ENCODE measurements at places on chromosomes 7 and 10. TPM values are rescaled to one million over a fixed set of nuclear protein-coding genes. Genes with fewer than 3 reads are reported as not detected.

GRCh38 chr10:103699611-103700435 lies 155.6 kb downstream of the SH3PXD2A start:
- no peak for DNase-seq
- peaks cover 30% of the 10 kb centered on the region for H3K4me1 ChIP-seq
- no peak overlapping the region for H3K4me3 ChIP-seq
- H3K27me3 ChIP-seq: no peaks in the 10 kb centered on the region
- H3K36me3 ChIP-seq: no peaks in the 10 kb centered on the region
- H3K27ac ChIP-seq: no peak overlapping the region

The CCZ1B gene
- 20.1 TPM for total RNA-seq

- no peaks in the 10 kb centered on the region for H3K36me3 ChIP-seq
- no peak for DNase-seq
- no peaks in the 10 kb centered on the region for H3K27me3 ChIP-seq
- H3K4me1 ChIP-seq: no peaks in the 10 kb centered on the region
Observed at GRCh38 chr7:108073305-108074070, 56.7 kb downstream of the LAMB4 start.

The SPDYE11 gene
- total RNA-seq: not detected

- no peaks in the 10 kb centered on the region for H3K36me3 ChIP-seq
- peak overlapping the region; percentile 91 for H3K27ac ChIP-seq
- peak overlapping the region; percentile 57 for H3K4me3 ChIP-seq
- no peaks in the 10 kb centered on the region for H3K27me3 ChIP-seq
- H3K4me1 ChIP-seq: peaks cover 26% of the 10 kb centered on the region
- no peak for DNase-seq
Observed at GRCh38 chr10:21514818-21515351, 10.6 kb downstream of the SKIDA1 start.

- no peaks in the 10 kb centered on the region for H3K27me3 ChIP-seq
- H3K27ac ChIP-seq: no peak overlapping the region
- H3K36me3 ChIP-seq: no peaks in the 10 kb centered on the region
Observed at GRCh38 chr10:110979611-110980010, 60.2 kb downstream of the SHOC2 start.

The IQUB gene
- 0.98 TPM for total RNA-seq

The NPC1L1 gene
- 0.49 TPM for total RNA-seq

DNA sequence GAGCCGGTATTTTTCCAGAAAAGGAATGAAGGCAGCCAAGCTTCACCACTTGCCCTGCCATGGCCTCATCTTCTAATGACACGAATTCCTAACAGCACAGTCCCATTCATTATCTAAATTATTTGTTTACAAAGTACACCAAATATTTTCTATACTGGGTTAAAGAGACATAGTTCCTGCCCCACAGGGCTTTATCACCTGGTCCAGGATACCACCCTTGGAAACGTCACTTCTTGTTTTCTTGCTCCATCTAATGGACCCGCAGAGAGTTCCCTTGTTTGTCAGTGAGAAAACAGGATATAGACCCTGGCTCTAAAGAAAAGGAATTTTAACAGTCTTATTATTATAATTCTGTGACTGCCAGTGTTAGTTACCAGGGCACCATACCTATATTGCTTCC lies 1165.4 kb downstream of the GATA3 start:
- H3K27me3 ChIP-seq: no peaks in the 10 kb centered on the region
- H3K4me3 ChIP-seq: no peak overlapping the region
- H3K36me3 ChIP-seq: no peaks in the 10 kb centered on the region
- no peaks in the 10 kb centered on the region for H3K4me1 ChIP-seq
- DNase-seq: no peak

DNA sequence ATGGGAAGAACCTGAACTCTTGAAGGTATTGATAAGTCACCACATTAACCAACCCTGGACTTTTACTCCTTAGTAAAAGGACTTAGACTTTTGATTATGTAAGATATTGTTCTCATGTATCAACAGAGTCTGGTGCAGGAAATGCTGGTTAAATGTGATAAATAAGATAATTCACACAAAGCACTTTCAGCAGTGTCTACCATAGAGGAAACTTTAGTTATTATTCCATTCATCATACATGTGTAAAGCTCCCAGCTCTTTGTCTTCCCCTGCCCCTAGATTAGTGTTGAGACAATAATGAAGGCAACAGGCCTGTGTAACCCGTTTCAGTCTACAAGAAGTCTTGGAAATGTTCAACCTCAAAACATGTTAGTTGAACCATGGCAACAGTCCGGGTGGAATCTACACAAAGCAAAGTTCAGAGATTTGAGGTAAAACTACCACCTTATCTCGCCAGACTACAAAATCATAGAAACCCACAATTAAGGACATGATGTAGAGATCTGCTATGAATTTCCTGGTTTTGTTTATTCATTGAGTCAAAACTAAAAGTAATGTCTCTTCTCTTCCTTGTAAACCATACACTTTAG lies 109.9 kb upstream of the ADO start:
- no peaks in the 10 kb centered on the region for H3K4me1 ChIP-seq
- H3K36me3 ChIP-seq: no peaks in the 10 kb centered on the region
- H3K27me3 ChIP-seq: no peaks in the 10 kb centered on the region
- no peak overlapping the region for H3K27ac ChIP-seq
- no peak for DNase-seq

GRCh38 chr10:17783751-17784150 lies 25.4 kb upstream of the MRC1 start:
- DNase-seq: no peak
- no peaks in the 10 kb centered on the region for H3K36me3 ChIP-seq
- no peak overlapping the region for H3K27ac ChIP-seq
- H3K4me3 ChIP-seq: no peak overlapping the region

- H3K27me3 ChIP-seq: no peaks in the 10 kb centered on the region
- H3K4me3 ChIP-seq: no peak overlapping the region
- no peaks in the 10 kb centered on the region for H3K36me3 ChIP-seq
Observed at GRCh38 chr7:155224116-155224811, 73.4 kb upstream of the INSIG1 start.

DNA sequence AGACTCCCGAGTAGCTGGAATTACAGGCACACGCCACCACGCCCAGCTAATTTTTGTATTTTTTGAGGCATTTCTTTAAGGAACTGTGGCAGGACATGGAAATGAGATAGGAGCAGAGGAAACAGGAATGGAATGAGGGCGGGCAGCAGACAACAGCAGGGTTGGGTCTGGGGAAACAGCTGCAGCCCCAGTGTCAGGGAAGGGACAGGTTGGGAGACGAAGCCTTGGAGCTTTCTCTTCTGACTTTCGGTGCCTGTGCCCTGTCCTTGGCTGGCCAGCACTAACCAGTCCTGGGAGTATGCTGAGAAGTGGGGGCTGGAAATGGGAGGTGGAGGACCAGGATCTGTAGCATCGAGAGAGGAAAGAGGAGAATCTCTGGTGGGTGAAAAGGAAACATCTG lies 47.4 kb downstream of the ATOH7 start:
- H3K27ac ChIP-seq: no peak overlapping the region
- no peaks in the 10 kb centered on the region for H3K27me3 ChIP-seq
- no peak for DNase-seq
- H3K4me1 ChIP-seq: no peaks in the 10 kb centered on the region

DNA sequence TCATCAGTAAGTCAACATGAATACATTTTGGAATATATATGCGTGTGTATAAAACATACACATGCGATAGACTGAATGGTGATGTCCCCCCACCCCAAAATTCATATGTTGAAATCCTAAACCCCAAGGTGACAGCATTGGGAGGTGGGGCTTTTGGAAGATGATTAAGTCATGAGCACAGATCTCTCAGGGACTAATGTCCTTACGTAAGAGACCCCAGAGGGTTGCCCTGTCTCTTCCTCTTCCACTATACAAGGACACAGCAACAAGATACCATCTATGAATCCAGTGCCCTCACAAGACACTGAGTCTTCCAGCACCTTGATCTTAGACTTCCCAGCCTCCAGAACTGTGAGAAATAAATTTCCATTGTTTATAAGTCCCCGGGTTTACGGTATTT lies 22.5 kb downstream of the DRGX start:
- no peaks in the 10 kb centered on the region for H3K36me3 ChIP-seq
- DNase-seq: no peak
- no peaks in the 10 kb centered on the region for H3K27me3 ChIP-seq

The FAM25G gene
- not detected for total RNA-seq

The PNLIPRP3 gene
- total RNA-seq: 2.2 TPM

The CYP2C19 gene
- 6.1 TPM for total RNA-seq

The GBX1 gene
- not detected for total RNA-seq

DNA sequence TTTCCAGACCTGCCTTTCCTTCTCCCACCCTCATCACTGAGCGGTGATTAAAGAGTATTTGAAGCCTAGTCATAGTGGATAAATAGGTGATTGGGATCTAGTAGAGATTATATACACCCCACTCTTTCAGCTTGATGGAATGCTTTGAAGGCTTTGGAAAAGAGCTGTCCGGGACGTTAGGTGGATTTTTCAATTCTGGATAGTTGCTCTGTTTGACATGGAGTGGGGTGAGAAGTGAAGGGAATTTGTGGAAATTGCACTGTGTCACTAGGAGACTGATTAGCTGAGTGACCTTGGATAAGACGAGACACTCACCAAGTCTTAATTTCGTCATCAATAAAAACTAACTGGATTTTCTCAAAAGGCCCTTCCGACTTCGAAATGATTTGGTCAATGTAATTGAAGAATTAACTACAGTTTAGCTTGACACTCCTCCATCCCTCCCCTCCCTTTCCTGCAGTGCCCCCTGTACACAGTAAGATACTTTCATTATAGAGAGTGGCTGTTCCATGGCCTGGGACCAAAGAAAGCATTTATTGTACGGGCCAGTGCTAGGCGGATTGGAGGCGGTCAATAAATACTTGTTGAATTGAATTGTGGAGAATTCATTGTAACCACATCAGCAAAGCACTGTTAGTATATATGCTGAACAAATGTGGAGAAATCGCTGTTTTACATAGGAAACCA lies 962 bp downstream of the ZKSCAN1 start:
- H3K4me3 ChIP-seq: peak overlapping the region; percentile 95
- peak overlapping the region; percentile 98 for H3K27ac ChIP-seq
- H3K27me3 ChIP-seq: no peaks in the 10 kb centered on the region
- no peak for DNase-seq

The PCGF5 gene
- 45.4 TPM for total RNA-seq

- H3K27ac ChIP-seq: no peak overlapping the region
- H3K4me1 ChIP-seq: no peaks in the 10 kb centered on the region
- no peak overlapping the region for H3K4me3 ChIP-seq
- no peaks in the 10 kb centered on the region for H3K27me3 ChIP-seq
- no peaks in the 10 kb centered on the region for H3K36me3 ChIP-seq
Observed at GRCh38 chr7:93315896-93316295, 83.7 kb downstream of the VPS50 start.

- no peaks in the 10 kb centered on the region for H3K27me3 ChIP-seq
- DNase-seq: no peak
Observed at GRCh38 chr7:151011097-151011409, 13.2 kb downstream of the ATG9B start.

GRCh38 chr7:89757910-89758309 lies 396.4 kb upstream of the STEAP1 start:
- no peak overlapping the region for H3K4me3 ChIP-seq
- H3K27ac ChIP-seq: no peak overlapping the region
- no peaks in the 10 kb centered on the region for H3K36me3 ChIP-seq
- H3K27me3 ChIP-seq: no peaks in the 10 kb centered on the region
- peaks cover 4% of the 10 kb centered on the region for H3K4me1 ChIP-seq

- H3K27ac ChIP-seq: no peak overlapping the region
- DNase-seq: no peak
- H3K4me1 ChIP-seq: peaks cover 39% of the 10 kb centered on the region
- H3K27me3 ChIP-seq: no peaks in the 10 kb centered on the region
- no peak overlapping the region for H3K4me3 ChIP-seq
- H3K36me3 ChIP-seq: peaks cover 4% of the 10 kb centered on the region
Observed at GRCh38 chr7:137930581-137930980, 71.3 kb downstream of the CREB3L2 start.

DNA sequence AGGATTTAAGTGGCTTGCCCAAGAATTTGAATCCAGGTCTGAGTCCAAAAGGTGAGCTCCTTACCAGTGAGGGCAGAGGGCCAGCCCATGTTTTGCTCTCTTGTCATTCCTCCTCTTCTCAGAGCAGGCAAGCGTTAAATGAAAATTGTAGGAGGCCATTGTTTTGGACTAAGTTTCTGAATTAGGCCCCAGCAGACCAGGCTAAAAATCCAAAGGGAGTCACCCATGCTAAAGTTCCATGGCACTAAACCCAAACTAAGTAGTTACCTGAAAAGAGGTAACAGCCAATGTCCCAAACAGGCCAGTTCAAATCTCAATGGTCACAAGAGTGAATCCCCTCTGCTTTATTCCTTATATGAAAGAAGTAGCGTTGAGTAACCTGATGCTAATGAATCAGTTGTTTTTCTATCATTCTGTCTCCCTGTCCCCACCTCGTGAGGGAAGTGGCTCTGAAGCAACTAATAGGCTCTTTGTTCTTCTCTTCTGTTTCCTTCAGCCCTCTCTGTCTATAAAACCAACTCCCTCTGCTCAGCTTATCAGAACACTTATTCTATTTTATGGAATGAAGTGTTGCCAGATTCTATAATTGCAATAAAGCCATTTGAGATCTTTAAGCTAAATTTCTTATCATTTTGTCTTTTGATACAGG lies 17.5 kb upstream of the CDH23 start:
- H3K27ac ChIP-seq: no peak overlapping the region
- H3K36me3 ChIP-seq: no peaks in the 10 kb centered on the region
- no peaks in the 10 kb centered on the region for H3K27me3 ChIP-seq
- H3K4me1 ChIP-seq: peaks cover 7% of the 10 kb centered on the region
- DNase-seq: no peak

The STOX1 gene
- 2.5 TPM for total RNA-seq

GRCh38 chr7:11931307-11931706 lies 99.3 kb upstream of the THSD7A start:
- no peaks in the 10 kb centered on the region for H3K36me3 ChIP-seq
- no peaks in the 10 kb centered on the region for H3K27me3 ChIP-seq
- no peaks in the 10 kb centered on the region for H3K4me1 ChIP-seq
- H3K27ac ChIP-seq: no peak overlapping the region
- no peak for DNase-seq

DNA sequence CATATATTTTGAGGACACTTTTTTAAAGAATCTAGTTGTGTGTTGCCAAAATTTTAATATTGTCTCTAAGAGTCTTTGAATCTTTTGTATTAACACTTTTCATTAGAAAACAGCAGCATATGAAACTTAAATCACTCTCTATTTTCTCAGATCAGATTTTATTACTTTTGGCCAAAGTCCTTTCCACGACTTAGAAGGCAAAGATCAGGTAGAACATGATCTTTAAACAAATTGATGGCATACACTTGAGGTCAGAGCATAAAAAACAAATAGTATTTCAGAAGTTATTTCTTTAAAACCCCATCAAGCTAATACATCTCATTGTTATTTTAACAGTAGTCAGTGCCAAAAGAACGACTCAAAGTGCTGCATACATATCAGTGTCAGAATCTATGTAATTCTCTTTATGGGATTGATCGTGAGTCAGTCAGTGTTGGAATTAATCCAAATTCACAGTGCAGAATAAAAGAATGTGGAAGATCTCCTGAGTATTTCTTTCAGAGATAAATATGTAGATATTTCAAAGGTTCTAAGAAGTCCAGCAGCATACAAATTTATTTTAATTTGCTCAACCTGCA lies 9.6 kb upstream of the AGMO start:
- H3K27me3 ChIP-seq: no peaks in the 10 kb centered on the region
- DNase-seq: no peak
- H3K4me3 ChIP-seq: no peak overlapping the region
- H3K36me3 ChIP-seq: no peaks in the 10 kb centered on the region

GRCh38 chr10:98273057-98273850 lies 5.3 kb upstream of the LOXL4 start:
- no peak for DNase-seq
- no peaks in the 10 kb centered on the region for H3K36me3 ChIP-seq
- peaks cover 15% of the 10 kb centered on the region for H3K4me1 ChIP-seq
- no peak overlapping the region for H3K27ac ChIP-seq

- H3K4me1 ChIP-seq: no peaks in the 10 kb centered on the region
- no peaks in the 10 kb centered on the region for H3K36me3 ChIP-seq
- H3K27ac ChIP-seq: no peak overlapping the region
- no peak overlapping the region for H3K4me3 ChIP-seq
Observed at GRCh38 chr7:155979566-155979965, 167.3 kb upstream of the SHH start.

The SSC4D gene
- total RNA-seq: not detected
